CD4-positive, alpha-beta memory T cell (primary cell): ENCODE measurements at places on chromosomes 7 and 10.

GRCh38 chr7:117010375-117011133 is 57.3 kb downstream of the ST7 start:
- DNase-seq, result no peak

GRCh38 chr7:151009327-151010036 is 14.8 kb downstream of the ATG9B start:
- no peak for DNase-seq

DNA sequence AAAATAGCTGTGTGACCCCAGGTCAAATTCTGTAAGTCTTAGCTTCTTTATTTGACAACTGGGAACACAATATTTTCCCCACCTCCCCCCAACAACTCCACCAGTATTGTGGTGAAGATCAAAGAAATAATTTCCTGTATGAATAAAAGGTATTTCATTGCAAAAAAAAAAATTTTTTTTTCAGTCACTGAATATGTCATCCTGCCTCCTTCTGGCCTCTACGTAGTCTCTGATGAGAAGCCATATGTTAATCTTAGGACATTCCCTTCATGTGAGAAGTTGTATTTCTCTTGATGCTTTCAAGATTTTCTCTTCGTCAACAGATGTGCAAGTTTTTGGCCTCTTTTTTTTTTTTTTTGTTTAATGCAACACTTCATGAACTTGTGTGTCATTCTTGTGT is 33.0 kb downstream of the ZNF33A start:
- DNase-seq, result peak; percentile 9

DNA sequence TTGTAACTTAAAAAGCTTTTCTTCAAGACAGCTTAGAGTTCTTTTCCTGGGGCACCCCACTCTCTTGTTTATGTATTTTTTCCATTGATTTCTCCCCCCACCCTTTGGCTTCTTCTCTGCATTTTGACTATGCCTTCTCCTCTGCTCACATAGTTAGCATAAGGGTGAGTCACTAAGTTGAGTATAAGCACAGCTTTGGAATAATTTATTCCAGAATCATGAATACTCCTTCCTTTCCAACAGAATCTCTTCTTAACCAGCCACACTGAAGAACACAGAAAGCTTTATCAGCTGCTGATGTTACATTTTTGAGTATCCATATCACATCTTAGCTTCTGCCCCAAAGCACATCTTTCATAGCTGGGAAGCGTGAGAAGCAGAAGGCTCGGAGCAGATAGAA is 449.5 kb upstream of the MKI67 start:
- no peak for DNase-seq

DNA sequence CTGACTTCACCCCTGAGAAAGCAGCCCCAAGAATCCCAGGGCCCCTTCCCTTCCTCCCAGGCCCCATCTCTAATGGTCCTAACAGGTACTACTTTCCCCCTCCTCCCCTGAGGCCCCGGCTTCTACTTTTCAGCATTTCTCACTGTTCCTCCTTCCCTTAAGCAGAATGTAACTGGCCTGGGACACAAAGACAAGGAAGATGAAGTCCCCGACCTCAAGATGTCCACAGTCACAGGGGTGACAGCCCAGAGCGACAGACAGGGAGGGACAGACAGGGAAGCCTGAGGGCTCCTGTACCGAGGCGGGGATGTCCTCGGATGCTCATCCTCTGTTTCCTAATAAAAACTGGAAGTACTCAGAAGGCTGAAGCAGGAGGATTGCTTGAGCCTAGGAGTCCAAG is 11.6 kb downstream of the AOC1 start:
- no peak for DNase-seq

GRCh38 chr7:71780282-71780681 is 631.9 kb downstream of the CALN1 start:
- no peak for DNase-seq

- peak; percentile 48 for DNase-seq
Observed at GRCh38 chr7:95476904-95477594, 8.7 kb upstream of the ASB4 start.

- no peak for DNase-seq
Observed at GRCh38 chr7:130410868-130411541, 29.8 kb downstream of the CEP41 start.

- no peak for DNase-seq
Observed at GRCh38 chr7:112452102-112452888, 2.0 kb downstream of the IFRD1 start.

GRCh38 chr10:124078028-124078427 is 15.4 kb downstream of the CHST15 start:
- no peak for DNase-seq

GRCh38 chr10:102959360-102959759 is 41.3 kb downstream of the CNNM2 start:
- DNase-seq, result no peak

DNA sequence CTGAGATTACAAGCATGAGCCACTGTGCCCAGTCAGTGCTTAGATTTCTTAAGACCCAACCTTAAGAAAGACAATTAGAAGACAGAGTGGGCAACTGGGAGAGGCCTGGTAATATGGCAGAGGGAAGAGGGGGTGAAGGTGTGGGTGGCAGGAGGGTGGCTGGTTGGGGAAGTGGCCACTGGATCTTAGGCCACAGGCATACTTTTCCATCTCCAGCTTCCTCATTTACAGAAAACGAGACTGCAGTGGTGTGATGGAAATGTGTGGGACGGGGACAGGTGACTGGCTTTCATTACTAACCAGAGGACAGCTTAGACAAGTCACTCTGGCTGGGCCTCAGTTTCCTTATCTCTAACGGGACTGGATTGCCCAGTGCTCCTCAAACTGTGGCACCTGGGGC is 1.0 kb upstream of the FFAR4 start:
- DNase-seq, result no peak

GRCh38 chr10:94706089-94706488 is 22.6 kb downstream of the CYP2C18 start:
- DNase-seq, result no peak

DNA sequence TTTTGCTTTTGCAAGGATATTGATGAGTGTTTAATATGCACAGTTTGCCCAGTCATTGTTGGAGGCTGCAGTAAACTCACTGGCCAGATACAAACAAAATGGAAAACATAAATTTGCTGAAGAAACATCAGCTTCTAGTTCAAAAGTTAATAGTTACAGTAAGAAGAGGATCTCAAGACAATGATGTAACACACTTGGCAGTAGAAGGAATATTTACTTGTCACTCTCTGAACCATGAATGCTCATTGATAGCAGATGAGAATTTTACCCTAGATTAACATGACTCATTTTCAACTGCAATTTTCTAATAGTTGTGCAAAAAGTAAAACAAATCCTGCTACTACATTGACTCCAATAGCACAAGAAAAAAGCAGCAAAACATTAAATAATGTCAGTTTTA is 47.7 kb downstream of the VWC2 start:
- DNase-seq, result no peak

DNA sequence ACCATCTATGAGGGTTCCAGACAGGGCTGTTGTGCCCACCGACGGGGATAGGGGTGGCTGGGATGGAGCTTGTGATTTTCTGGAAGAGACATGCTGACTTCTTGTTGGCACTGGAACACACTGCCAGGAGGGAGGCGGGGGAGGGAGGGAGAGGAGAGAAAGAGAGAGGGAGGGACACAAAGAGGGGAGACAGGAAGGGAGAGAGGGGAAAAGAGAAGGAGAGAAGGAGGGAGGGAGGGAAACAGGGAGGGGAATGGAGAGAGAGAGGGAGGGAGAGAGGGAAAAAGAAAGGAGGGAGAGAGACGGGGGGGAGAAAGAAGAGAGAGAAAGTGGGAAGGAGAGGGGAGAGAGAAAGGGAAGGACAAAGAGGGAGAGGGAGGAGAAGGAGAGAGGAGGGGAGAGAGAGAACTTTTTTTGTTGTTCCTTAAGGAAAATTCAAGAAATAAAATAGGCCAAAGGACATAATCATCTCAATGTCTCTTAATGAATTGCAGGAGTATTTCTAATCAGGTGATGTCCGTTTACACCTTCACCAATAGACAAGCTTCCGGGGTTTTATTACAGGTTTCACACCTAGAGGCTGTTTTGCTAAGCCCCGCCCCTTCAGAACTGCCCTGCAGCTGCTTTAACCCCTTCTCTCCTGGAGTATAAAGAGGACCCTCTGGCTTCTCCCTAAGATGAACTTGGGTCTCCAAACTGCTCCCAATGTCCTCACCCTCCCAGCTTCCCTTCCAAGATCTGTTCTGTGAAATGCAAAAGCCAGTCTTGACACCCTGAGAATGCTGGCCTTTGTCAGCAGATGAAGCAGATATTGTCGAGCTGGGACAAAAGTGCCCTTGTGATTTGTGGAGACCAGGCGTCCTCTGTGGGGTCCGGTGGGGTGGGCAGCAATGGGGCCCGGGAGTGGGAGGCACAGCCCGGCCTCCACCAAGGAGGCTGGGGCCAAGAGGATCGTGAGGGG is 82.0 kb upstream of the GTF2IRD1 start:
- no peak for DNase-seq

- DNase-seq, result no peak
Observed at GRCh38 chr10:46223626-46224413, 63.0 kb upstream of the ANTXRL start.

DNA sequence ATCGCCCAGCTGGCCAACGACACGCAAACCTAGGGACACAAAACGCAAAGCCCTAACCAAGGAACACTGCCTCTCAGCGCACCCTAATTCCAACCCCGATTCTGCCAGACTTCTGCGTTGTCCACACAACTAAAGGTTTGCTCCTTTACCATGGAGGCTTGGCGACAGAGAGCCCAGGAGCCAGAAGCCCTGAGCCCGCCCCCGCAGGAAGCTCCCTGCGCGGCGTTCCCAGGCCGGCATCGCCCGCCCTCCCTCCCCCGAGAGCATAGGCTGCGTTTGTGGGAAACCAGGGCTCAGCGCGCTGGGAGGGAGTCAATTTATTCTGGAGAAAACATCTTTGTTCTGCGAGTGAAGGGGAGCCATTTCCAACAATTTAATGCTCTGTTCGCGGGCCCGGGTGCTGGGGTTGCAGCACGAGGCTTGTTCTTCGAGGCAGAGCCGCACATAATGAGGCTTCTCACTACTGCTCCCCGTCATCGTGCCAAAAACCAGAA is 103.9 kb downstream of the GRID1 start:
- no peak for DNase-seq

DNA sequence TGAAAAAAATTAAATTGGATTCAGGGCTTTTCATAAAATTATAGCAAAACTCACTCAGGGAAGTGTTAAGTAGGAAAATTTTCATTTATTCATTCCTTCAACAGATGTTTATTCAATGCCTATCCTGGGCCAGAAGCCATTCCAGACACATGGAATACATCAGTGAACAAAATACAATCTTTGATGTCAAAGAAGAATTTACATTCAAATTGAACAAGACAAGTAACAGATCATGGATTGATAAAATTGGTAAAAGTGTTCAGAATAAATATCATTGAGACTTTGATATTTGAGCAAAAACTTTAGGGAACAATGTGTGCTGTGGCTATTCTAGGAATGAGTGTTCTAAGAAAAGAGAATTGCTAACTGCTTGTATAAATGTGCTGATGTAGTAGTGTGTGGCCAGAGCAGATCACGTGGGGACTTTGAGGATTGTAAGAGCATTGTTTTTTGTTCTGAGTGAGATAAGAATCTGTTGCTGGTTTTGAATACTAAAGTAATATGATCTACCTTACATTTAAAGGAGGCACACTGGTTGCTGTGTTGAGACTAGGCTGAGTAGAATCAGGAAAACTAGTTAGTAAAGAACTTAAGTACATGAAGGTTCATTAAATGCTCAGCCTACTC is 957.2 kb downstream of the PCDH15 start:
- DNase-seq, result no peak

DNA sequence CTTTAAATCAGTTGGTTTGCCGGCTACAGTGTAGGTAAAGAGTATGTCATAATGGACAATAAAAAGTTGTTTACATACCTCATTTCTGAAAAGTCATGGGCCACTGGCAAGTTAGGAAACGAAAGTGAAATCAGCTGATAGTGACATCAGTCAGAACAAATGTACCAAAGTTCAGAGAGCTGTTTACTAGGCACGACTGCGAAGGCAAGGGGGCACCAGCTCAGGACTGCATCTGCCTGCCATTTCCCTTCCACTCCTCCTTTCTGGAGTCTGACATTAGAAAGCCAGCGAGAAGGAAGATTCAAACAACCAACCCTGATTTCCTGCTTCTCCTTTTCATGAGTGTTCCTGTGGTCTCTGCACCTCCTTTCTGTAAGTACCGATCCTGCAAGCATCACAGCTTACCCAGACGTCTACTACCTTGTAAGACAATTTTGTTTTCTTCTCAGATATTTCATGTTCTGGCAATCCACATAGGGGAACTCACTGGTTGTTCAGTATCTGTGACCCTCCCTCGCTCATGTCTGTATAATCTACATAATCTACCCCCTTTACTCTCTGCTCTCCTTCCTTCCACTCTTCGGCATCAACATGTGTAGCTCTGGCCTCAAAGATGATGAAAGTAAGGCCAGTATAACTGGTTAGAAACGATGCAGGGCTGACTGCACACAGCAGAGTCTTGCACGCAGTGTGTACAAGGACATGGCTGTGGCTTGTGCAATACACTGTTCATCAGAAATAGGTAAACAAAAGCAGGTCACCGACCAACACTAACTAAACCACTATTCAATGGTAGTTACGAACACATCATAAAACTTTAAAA is at the start of gene TMEM140:
Gene TMEM140, plus strand, starts transcription at position 174 of the 823 bp plus-strand sequence. CDS start 16,370 bp downstream, outside the sequence.
- DNase-seq, result peak; percentile 74

GRCh38 chr10:113967126-113967525 is 76.5 kb upstream of the ADRB1 start:
- DNase-seq, result no peak

DNA sequence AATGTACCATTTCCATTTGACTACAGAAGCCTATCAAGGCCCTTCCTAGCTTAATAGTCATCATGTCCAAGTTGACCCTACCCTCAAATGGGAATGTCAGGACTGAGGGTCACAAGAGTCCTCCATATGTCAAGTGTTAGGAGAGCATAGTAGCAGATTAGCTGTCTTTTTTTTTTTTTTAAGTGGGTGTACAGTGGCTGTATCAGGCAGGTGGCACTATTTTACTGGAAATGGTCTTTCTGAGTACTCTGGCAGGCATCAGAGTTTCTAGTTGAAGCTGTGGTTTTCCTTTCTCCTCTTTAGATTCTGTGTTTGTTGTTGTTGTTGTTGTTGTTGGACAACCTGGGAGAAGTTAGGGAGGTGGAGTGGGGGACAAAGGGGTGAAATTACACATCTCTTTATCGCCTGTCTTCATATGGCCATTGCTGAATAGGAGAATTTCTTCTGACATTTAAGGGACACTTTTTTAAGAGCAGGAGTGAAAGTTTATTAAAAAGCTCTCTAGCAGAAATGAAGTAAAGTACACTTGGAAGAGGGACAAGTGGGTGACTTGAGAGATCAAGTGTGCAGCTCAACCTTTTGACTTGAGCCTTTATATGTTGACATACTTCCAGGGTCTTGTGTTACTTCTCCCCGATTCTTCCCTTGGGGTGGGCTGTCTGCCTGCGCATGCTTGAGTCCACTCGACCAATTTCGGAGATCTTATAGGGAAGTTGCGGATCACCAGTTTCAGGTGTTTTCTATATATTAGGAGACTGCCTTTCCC is 104.1 kb upstream of the FOXP2 start:
- no peak for DNase-seq
